HFF-Myc (cell line): ENCODE measurements at places on chromosomes 13 and 19.

- no peak for DNase-seq
Measured at GRCh38 chr13:109000207-109000606, 370.8 kb downstream of the MYO16 start.

- peak; percentile 88 for DNase-seq
Measured at GRCh38 chr13:105442949-105443699, 1092.3 kb downstream of the EFNB2 start.

- DNase-seq, result no peak
Measured at GRCh38 chr13:53946500-53946899, 917.9 kb downstream of the OLFM4 start.

DNA sequence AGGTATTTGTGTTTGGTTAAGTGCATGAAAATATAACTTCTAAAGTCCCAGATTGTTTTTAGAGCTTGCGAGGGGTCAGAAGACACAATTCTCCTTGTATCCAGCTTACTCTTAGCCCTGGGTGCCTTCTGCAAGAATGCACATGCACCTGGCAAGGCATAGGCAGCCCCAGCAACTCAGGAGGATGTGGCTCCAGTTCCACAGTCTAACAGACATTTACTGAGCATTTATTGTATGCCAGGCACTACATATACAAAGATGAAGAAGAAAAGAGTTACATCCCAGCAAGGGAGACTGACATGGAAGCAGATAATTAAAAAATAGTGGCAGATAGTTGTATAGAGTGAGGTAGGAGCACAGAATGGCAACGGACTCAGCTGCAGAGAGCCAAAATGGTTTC, 101.1 kb upstream of the FRY start:
- DNase-seq, result no peak

- no peak for DNase-seq
Measured at GRCh38 chr13:21033856-21034602, 27.4 kb downstream of the LATS2 start.

GRCh38 chr13:72463561-72463960, 263.9 kb downstream of the MZT1 start:
- DNase-seq, result no peak

- no peak for DNase-seq
Measured at GRCh38 chr13:114102521-114103288, 29.7 kb downstream of the RASA3 start.

DNA sequence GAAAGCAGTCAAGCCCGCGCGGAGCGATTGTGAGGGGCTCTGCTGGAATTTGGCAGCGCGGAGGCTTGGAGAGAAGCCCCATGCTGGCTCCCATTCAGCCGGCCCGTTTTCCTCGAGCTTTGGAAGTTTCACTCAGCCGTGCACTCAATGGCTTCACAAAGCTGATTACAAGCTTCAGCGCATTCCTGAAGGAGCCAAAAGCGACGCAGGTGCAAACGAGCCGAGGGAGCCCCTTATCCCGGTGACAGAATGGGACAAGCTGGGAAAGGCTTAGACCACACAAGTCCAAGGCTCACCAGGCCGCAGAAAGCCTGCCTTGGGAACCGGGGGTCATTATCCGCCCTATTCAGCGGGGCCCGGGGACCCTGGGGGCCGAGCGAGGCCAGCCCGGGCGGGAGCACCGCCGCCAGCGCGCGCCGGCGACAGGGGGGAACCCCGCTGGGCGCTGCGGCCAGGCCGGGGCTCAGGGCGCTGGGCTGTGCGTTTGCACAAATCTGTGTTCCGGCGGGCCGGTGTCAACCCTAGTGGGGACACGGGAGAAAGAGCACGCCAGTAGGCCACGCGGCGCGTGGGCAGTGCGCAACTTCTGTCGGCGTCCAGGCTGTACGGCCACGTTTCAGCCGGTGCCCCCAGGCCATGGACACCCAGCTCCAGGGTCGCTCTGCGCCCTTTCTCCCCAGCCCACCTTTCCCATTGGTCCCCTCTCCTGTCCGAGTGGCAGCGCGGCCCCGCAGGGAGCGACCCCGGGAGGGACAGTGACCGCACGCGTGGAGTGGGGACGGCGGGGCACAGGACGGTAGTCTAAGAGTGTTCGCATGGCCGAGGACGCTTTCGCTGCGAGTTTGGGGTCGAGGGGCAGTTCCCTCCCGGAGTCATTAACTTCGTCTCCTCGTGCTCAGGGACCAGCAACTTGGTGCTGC, 37.3 kb downstream of the SOX1 start:
- no peak for DNase-seq

DNA sequence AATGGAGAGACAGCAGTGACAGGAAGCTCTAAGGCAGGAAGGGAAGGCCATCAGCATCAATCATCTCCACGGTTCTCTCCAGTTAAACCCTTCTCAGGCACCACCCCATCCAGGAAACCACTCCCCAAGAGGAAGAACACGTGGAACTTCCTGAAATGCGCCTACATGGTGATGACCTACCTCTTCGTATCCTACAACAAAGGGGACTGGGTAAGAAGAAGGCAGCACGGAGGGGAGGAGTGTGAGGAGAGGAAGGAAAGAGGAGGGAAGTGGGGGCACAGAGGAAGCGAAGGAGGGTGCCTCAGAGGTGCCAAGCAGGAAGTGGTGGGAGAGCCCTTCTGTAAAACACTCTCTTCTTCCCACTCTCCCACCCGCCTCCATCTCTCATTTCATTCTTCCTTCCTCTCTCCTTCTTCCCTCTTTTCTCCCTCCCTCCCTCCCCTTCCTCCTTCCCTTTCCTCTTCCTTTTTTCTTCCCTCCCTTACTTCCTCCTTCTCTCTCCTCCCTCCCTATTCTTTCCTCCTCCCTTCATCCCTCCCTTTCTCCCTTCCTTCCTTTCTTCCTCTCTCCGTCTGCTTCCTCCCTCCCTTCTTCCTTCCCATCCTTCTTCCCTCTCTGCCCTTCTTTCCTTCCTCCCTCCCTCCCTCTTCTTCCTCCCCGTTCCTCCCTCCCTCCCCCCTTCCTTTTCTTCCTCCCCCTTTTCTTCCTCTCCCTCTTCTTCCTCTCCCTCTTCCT, 12.6 kb downstream of the ZSCAN5A start:
- no peak for DNase-seq

DNA sequence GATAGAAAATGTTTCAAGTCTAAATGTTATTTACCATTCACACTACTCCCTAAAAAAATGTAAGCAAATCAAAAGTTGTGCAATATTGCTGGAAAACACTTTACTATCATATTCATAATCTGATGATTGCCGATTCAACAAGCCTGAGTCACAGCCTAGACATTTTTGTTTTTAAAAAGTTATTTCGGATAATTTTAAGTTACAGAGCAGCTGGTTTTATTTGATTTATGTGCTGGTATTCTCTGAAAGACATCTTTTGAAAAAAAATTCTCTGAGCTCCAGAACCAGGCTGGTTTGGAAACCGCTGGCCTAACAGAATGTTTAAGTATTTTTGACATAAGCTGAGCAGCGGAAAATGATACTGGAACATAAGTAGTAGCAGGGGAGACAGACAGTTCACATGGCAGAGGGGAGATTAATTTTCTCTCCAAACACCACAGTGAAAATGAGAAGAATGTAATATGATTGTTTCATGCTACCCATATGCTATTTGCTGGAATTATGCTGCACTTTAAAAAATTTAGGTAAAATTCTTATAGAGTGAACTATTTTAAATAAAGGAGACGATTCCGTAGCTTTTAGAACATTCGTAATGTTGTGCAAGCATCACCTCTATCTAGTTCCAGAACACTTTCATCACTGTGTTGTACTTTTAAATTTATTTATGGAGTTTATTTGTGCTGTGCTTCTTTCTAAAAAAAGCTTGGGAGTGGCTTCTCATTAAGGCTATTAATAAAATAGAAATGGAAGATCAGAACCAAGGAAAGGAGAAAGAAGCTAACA, 36.1 kb downstream of the TBC1D4 start:
- DNase-seq, result no peak

GRCh38 chr19:39363901-39364457, 21.8 kb downstream of the SAMD4B start:
- DNase-seq, result no peak

GRCh38 chr13:70183041-70183440, 74.8 kb upstream of the KLHL1 start:
- no peak for DNase-seq

DNA sequence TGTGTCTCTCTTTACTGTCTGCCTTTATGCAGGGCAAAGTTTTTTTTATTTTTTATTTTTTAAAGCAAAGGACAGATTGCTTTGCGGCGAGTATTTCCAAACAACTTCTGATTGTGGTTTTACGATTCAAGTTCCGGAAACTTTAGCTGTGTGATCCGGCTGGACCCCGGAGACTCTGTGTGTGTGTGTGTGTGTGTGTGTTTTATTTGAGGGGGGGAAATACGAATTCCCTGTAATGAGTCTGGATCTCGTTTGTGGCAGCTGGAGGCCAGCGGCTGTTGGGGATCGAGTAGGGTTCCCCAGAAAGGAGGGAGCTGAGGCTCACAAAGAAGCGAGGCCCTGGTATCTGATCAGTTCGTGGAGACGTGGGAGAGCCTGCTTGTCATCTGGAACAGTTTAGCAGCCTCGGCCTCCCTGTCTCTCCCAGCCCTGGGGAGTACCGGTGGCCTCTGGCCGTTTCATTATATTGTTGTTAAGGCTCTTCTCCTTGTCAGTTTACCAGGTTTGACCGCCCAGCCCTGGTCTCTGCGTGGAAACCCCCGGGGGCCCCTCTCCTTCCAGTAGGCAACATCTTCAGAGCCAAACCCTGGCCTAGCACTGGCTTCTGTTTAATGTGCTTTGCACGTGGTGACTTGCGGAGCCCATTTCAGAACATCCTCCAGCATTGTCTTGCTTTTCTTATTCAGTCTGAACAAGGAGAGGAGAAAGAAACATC, 1.3 kb downstream of the FARP1 start:
- DNase-seq, result no peak

- no peak for DNase-seq
Measured at GRCh38 chr19:14147797-14148605, 11.6 kb upstream of the ASF1B start.

DNA sequence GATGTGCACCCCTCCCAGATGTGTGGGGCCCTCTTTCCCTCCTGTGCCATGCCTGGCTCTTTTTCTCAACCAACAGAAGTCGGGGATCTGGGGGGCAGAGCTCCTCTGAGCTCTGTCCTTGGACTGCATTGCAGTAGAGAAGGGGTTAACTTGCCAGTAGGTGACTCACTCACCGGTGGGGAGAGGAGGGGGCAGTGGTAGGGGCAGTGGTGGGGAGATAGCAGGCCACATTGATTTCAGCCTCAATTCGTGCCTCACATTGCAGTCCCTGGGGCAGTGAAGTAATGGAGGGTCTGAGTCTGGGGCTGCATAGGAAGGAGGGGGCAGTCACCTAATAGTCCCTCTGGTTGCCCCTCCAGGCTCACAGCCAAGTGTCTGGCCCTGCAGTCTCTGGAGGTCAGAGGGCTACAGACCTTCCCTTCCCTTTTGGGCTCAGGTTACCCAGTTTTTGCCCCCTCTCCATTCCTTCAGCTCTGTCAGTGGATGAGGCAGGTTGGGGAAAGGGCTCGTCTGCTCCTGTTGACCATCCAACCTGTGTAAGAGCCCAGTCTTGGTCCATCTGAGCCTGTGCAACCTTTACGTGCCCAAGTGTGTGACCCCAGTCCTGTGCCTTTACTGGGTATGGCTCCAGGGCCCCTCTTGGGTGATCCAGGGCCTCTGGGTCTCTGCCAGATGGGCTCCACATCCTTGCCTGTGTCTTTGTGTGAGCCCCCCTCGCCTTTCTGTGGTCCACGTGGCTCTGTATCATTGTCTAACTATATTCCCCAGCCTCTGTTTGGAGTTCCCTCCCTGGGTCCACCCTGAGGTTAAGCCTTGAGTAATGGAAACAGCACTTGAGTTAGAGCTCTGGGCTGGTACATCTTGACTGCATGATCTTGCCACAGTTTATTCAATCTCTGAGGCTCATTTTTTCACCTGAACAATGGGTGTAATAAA, 13.0 kb downstream of the CIC start:
- no peak for DNase-seq

DNA sequence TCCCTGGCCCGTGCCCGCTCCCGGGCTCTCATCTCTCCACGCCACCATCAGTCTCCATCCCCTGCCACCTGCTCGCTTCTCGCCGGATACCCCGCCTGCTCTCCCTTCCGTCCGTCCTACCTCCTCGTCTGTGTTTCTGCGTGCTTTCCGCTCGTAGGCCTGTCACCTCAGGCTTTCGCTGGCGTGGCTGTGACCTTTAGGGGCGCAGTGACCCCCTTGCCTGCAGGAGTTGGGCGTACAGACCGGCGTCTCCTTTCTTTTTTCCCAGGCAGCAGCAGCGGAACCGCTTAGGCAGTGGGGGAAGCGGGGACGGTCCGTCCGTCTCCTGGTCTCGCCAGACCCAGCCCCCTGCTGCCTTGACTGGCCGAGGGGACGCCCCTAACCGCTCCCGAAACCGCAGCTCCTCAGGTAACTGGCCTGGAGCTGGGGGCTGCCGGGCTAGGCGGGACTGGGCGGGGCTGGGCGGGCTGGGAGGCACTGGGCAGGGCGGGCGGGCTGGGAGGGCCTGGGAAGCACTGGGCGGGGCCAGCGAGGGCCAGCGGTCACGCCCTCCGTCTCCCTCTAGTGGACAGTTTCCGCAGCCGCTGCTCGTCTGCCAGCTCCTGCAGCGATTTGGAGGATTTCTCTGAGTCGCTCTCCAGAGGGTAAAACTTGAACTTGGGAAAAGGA, 6.3 kb downstream of the PGLYRP1 start:
- DNase-seq, result no peak

DNA sequence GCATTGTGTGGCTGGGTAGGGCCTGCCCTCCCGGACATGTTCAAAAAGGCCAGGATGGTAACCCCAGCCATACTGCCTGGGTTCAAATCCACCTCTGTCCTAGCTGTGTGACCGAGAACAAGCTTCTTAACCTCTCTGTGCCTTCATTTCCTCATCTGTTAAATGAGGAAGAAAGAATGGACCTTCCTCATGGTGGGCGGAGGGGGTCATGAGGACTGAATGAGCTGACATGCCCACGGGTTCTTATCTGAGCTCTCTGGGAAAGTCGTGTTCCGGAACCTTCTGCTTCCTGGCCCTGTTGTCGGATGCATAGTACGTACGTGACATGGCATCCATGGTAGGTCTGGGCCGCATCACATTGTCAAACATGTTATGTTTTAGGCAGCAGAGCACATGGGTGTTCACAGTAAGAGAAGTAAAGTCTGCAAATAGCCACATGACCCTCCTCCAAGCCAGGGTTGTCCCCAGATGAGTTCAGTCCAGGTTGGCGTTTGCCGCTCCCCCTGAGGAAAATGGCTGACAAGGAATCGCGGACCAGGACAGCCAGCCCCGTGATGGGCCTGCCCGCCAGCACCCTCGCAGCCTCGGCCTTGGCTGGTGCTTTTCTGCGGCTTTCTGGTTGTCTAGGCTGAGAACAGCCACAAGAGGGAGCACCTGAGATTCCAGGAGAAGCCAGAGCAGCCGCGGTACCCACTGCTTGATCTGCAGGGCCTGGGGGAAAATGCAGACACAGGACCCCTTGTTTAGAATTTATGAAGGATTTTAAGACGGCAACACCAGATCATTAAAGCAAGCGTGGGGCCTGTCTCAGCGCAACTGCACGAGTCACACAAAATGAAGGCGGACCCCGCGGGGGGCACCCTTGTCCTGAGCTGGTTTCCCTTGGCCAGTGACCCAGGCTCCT, 2.4 kb upstream of the NTN5 start:
- DNase-seq, result peak; percentile 65

- no peak for DNase-seq
Measured at GRCh38 chr19:10858204-10858828, 10.1 kb downstream of the C19orf38 start.
